Cerebellar cortex (tissue), 1 donor: ENCODE measurements at places on chromosomes 6 and 20.

- no peak for DNase-seq
These were observed 30.7 kb downstream of the ARHGAP18 start for GRCh38 chr6:129679275-129679674.

GRCh38 chr6:44576132-44576631 lies 188.7 kb downstream of the CDC5L start:
- DNase-seq, result no peak

GRCh38 chr6:46453741-46454316 lies 37.4 kb downstream of the RCAN2 start:
- peak; percentile 53 for DNase-seq

DNA sequence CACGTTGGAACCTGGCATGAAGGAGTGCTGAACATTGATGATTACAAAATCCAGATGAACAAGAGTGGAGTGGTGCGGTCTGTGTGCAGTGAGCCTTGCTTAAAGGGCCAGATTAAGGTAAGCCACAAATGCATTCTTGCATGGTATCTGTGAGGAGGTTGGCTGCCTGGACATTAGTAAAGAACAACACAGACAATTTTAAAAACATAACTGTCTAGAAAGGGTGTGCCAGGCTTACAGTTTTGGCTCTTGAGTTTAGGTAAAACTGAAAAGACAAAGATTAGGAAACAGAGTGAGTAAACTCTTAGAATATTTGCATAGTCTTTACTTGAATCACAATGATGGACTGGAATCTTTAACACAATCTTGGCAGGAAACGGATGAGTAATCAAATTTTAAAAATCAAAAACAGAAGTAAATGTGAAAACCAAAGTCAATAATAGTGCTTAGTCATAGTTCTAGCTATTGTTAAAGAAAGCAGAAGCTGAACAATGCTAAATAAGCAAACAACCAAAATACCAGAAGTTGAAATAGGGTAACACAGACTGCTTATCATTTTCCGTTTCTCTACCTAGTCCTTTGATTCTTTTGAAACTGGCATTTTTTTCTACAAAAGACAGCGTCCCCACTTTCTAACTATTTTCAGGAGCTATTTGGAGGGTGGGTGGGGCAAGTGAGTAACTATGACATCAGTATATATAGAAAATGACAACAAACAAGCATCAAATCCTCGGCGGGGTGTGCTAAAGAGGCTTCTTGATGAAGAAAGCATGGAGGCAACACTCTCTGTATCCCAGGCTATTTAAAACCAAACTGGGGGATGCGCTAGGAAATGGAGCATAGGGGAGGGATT lies 185.8 kb upstream of the RAB32 start:
- no peak for DNase-seq

GRCh38 chr6:148240861-148241477 lies 101.7 kb upstream of the SASH1 start:
- no peak for DNase-seq

GRCh38 chr20:49595811-49596561 lies 28.0 kb upstream of the PTGIS start:
- DNase-seq, result no peak

GRCh38 chr20:59788196-59788735 lies 145.2 kb downstream of the SYCP2 start:
- DNase-seq, result no peak

DNA sequence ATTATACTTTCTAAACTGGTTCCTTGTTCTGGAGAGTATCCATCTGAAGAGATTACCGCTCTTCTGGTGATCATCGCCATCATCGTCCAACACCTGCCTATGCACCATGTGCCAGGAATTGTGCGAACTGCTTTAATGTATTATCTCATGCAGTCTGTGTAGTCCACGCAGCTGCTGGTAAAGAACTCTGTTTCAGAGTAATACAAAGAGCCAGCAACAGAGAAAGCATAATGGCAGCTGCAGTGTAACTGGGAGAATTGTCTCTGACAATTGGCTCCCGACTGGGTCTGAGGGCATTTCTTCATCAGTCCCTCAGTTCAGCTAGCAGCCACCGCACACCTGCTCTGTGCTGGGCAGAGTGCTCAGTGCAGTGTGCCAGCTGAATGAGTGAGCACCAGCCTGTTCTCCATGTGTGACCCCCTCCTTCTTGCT lies 383.4 kb downstream of the GRIK2 start:
- peak; percentile 70 for DNase-seq

GRCh38 chr6:46648869-46649492 lies 3.6 kb downstream of the CYP39A1 start:
- DNase-seq, result no peak

- DNase-seq, result no peak
These were observed 11.1 kb upstream of the ADTRP start for GRCh38 chr6:11789744-11790143.

DNA sequence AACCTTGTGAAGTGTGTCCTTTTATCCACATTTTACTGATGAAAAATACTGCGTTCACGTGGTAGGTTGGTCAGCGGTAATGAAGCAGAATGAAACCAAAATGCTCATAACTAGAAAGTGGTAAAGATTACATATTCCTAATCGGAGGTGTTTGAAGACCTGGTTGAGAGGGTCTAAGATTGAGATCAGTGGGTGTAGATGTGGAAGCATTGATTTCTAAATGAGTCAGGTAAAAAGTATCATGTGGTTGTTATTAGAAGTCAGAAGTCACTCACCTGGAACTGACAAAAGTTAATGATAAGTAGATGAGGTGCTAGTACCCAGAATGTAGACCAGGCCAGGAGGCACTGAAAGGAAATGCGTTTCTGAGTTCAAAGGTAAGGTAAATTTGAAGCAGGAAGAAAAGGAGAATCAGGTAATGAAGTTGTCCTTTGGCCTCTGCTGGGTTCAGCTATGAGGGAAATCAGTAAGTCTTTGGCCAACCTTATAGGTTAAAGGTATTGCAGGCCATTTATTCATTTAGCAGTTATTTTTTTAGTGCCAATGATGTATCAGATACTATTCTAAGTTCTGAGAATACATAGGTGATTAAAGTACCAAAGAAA lies 31.2 kb downstream of the FAM83B start:
- no peak for DNase-seq

DNA sequence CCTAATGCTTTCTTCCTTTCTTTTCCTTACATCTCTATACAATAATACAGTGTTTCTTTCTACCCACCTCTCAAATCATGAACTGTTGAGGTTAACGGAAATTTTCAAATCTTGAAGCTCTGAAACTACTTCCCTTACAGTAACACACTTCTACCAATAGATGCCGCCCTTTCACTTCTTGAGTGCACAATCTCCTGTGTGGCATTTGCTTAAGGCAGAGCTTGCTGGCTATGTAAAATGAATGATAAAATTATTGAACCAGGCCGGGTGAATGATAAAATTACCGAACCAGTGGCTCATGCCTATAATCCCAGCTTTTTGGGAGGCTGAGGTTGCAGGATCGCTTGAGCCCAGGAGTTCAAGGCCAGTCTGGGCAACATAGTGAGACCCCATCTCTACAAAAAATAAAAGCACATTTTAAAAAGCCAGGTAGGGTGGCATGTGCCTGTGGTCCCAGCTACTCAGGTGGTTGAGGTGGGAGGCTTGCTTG lies 56.8 kb downstream of the KCNS1 start:
- DNase-seq, result peak; percentile 79
